ENCODE measurements at places on chromosomes 5 and 9.

GRCh38 chr9:100229561-100229960 lies 123.2 kb downstream of the TEX10 start:
- no peak for DNase-seq

GRCh38 chr5:15079566-15079965 lies 208.0 kb upstream of the ANKH start:
- no peak for DNase-seq

- DNase-seq: no peak
Measured at GRCh38 chr9:129757045-129757444, 4.2 kb upstream of the PTGES start.

GRCh38 chr9:113155911-113156588 lies 5.2 kb downstream of the SLC31A2 start:
- no peak for DNase-seq

- DNase-seq: no peak
Measured at GRCh38 chr9:92385001-92385400, 19.4 kb downstream of the OGN start.

Data from GM18507 (cell line).